T-helper 9 cell (primary cell): ENCODE measurements at places on chromosomes 4 and X.

GRCh38 chr4:121726642-121727268, 30.0 kb upstream of the ANXA5 start:
- DNase-seq, result no peak

- no peak for DNase-seq
These were observed 105.2 kb upstream of the NOCT start for GRCh38 chr4:138910195-138910913.

DNA sequence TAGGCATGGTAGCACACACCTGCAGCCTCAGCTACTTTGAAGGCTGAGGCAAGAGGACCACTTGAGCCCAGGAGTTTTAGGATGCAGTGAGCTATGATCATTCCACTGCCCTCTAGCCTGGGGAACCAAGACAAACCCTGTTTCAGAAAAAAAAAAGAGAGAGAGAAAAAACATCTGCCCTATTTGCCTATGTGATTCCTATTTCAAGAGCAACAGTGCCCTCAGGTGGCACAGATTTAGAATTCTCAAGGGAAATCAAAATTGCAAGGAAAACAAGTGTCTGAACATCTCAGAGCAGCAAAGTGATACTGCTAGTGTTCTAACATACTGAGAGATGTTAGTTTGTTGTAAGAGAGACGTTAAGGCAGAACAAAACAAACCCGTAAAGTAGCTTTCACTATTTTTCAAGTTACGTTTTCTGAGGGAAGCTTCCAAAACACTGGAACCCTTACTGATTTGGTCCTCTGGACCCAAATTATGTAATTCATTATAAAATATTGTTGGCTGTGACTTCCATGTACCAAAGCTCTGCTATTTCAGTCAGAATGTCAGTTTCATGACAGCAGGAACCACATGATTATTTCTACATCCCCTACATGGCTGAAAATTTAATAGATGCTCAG, 7.9 kb downstream of the BDH2 start:
- DNase-seq, result peak; percentile 9

GRCh38 chr4:18075823-18076433, 54.4 kb upstream of the LCORL start:
- DNase-seq, result peak; percentile 10

GRCh38 chr4:7774301-7775294, 165.1 kb downstream of the AFAP1 start:
- DNase-seq, result no peak
